ENCODE measurements at places on chromosomes 5 and 9. TPM values are rescaled to one million over a fixed set of nuclear protein-coding genes. Genes with fewer than 3 reads are reported as not detected.

DNA sequence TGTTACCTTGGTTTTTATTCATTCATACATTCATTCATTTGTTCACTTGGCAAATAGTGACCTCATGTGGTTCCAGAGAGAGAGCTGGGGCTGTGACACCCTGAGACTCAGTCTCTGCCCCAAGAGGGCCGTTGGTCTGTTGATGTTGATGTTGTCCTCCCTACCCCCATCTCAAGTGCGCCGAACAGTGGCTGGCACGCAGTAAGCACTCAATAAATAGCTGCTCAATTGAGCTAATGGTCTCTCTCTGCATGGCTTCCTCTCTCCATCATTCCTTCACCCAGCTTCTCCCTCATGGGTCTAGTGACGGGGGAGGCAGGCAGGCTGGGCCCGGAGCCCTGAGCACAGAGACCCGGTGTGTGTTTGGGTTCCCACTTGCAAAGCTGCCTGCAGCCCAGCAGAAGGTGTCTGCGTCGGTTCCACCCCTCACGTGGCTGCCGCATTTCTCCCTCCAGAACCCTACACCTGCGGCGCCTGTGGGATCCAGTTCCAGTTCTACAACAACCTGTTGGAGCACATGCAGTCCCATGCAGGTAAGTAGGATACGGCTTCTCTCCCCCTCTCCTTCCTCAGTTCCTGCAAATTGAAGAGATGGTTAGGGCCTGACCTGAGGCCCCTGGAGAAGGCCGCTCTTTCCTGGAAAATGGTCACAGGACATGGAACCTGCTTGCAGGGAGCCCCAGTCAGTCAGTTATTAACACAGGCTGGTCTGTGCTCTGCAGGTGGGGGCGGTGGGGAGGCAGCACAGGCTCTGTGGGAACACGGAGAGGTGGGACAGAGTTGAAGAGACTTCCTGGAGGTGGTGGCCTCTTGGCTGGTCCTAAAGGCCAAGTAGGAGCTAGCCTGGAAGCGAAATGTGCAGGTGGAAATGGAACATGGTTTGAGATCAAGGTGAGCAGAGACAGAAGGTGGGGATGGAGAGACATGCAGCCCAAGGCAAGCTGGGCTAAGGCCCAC is 42.0 kb downstream of the AMBP start:
- peak; percentile 50 for DNase-seq

DNA sequence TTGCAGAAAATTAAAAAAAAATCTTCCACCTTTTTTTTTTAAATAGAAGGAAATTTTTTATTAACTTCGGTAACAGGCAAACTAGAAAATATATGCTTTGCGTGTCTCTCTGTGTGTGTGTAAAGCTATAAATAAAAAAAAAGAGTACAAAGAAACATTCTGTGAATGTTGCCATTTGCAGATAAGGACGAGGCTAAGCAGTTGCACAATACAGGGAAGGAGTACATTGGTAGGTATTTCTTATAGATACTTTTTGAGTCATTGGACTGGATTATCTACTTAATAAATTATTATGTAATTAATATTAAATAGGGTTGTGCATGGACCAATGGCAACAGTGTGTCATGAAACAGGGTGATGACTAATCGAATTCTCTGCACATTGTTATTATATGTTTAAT is 102.4 kb downstream of the CAMK4 start:
- no peak for DNase-seq

DNA sequence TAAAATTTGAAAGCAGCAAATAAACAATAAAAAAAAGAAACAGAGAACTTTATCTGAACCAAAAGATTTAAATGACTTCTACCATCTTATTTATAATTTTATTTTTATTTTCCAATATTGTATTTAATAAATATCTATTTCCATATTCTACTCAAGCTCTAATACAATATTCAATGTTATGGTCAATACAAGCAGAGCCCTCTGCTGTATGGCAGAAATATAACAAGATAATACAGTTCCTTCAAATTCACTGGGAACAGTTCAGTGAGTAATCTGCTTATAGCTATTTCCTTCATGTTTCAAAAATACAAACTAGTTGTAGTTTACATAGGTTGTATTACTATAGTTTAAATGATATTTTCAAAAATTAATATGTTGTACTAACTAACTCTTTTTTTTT is 332.7 kb downstream of the PRDM9 start:
- no peak for DNase-seq

DNA sequence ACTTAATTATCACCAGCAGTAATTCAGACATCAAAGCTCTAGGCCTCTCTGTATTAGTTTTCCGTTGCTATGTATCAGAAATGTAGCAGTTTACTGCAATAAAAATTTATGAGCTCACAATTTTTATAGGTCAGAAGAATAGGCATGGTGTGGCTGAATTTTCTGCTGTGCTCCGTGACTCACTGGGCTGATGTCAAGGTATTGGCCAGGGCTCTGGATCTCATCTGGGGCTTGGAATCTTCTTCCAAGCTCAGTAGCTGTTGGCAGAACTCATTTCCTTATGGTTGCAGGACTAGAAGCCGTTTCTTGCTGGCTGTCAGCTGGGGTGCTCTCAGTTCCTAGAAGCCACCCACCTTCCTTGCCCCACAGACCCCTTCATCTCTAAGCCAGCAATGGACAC is 66.3 kb downstream of the PSAT1 start:
- no peak for DNase-seq

DNA sequence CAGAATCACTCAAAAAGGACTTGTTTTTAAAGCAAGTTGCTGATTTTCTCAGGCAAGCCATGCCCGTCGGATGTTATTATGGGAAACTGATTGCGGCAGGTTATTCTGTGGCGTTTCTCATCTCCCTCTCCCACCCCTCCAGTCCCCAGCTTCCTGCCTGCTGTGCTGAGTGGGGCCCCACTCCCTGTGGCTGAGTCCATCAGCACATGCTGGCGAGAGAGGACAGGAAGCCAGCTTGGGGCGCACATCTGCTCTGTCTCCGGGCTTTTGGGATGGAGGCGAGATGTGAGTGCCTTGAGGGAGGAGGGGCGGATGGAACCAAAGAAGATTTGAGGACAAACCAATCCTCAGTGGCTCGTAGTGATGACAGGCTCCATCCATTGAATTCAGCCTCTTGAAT is 108.0 kb downstream of the DAPK1 start:
- DNase-seq: no peak

GRCh38 chr9:81030027-81030426 is 659.3 kb downstream of the TLE1 start:
- no peak for DNase-seq

DNA sequence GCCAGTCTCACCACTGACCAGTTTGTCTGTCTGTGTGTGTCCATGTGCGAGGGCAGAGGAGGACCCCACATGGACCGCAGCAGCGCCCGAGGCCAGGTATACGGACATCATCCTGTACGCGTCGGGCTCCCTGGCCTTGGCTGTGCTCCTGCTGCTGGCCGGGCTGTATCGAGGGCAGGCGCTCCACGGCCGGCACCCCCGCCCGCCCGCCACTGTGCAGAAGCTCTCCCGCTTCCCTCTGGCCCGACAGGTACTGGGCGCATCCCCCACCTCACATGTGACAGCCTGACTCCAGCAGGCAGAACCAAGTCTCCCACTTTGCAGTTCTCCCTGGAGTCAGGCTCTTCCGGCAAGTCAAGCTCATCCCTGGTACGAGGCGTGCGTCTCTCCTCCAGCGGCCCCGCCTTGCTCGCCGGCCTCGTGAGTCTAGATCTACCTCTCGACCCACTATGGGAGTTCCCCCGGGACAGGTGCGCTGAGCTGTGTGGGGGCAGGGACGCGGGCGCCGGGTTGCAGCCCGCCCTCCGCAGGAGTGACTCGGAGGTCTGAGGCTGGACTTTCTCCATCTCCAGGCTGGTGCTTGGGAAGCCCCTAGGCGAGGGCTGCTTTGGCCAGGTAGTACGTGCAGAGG is 6.5 kb downstream of the FGFR4 start:
- no peak for DNase-seq

GRCh38 chr5:172699423-172699822 is 58.4 kb downstream of the NEURL1B start:
- DNase-seq: no peak

GRCh38 chr5:147851578-147851977 is 20.1 kb upstream of the SPINK1 start:
- DNase-seq: no peak

DNA sequence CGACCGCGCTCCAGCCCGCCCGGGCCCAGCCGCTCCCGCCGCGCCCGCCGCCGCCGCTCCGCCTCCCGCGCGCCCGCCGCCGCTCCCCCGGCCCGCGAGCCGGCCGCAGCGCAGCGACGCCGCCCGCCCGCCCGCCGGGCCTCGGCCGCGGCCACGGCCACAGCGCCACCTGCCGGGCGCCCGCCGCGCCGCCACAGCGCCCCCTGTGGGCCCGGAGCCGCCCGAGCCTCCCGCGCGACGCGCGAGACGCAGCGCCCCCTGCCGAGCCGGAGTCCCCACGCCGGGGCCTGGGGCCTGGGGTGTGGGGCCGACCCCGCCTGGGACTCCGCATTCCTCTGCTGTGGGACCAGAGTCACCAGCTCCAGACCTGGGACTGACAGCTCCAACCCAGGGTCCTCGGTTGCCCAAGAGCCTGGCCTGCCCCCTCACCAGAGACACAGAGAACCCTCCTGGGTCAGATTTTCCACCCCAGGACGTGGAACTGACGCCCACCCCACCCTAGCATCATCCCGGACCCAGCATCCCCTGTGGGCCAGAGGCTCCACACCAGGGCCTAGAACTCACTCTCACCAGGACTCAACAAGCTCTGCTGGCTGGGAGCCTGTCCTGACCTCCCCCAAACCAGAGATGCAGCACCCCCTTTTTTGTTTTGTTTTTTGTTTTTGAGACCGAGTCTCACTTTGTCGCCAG is at the start of gene RAPGEF1:
Gene RAPGEF1 (minus strand): TSS at position 118 of the 690 bp plus-strand sequence. CDS start 246 bp downstream, outside the sequence.
- DNase-seq: no peak

DNA sequence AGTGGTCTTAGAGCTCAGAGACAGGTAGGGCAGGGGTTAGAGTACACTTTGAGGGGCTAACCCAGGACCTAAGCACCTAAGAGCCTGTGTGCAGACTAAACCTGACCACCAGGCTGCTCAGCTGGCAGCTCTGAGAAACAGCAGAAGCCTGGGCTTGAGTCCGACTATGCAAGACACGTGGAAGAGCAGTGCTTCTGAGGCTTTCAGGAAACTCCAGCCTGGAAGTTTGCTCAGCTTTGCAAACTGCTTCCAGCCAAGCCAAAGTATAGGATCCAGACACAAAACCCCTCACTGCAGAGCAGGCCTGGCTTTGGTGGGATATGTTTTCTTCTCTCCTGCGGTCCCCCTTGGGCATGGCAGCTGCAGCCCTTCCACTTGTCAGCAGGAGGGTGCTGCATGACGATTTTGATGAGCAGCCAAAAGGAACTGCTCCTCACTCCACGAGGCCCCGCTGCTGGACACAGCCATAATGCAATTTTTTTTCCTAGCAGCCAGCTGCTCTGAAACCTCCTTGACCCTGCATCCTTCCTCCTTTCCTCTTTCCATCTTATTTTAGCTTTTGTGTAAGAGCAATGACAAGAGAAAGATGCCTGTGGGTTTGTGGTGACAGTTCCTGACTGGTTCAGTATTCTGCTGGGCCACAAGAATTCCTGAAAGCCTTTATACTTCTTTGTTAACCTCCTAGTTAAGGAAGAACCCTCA is 123.1 kb downstream of the LIFR start:
- no peak for DNase-seq

DNA sequence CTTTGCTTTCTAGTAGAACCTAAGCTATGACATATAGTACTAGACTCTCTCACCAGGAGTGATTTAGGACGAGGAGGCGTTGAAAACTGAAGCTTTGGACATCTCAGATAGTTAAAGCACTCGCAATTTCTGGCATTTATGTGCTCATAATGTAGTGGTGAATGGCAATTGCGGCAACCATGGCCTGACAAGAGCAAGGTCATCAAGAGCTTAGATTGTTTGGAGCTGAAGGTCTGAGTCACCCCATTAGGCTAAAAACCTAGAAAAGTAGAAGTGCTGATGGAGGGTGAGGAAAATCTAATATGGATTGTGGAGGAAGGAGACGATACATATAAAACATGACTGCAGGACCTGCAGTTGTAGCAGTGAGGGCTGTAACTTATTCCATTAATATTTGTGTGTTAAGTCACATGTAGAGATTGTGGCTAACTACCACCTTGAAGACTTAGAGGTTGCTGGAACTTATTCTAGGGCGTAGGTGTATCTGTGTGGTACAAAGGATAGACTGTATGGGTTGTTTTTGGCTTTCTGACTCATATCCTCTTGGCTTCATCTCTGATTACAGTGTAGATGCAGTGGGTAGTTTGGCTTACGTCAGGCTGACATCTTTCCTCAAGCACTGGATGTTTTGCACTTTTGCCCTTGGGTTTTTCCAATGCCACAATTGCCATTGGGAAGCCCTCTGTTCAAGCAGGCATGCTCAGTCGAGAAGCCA is 138.9 kb upstream of the CDKN2B start:
- DNase-seq: no peak

DNA sequence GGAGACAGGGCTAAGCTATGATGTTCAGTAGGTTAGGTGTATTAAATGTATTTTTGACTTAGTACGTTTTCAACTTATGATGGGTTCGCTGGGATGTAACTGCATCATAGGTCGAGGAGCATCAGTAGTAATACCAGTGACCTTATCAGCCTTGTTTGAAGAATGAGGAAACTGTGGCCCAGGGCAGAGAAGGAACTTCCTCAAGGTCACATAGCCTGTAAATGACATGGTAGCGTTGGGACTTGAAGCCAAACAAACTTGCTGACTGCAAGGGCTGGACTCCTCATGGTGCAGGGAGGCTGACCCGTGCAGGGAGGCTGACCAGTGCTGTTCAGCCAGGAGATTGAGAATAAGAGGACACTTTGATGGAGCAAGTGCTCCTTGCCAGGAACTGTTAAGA is 21.3 kb upstream of the PTPN3 start:
- DNase-seq: no peak

- no peak for DNase-seq
Measured at GRCh38 chr9:135910216-135910615, 2.9 kb upstream of the CAMSAP1 start.

DNA sequence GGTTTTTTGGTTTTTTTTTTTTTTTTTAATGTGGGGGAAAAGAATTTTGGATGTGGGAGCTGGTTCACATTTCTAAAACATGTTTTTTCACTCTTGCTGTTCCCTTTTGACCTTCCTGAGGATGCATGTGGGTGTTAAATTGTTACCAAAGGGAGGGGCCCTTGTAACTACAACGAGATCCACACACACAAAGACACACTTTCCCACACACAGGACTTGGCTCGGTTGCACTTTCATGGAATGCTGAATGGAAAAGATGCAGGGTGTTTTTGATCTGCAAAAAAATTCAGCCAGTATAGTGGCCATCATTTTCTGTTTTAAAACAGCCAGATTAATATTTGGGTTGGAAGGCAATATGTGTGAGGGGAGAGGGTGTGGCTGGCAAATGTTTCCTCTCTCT is 576.9 kb downstream of the EBF1 start:
- DNase-seq: no peak

GRCh38 chr9:73441890-73442818 is 290.5 kb downstream of the ANXA1 start:
- DNase-seq: no peak

- no peak for DNase-seq
Measured at GRCh38 chr5:149759563-149759962, 29.5 kb downstream of the PPARGC1B start.

- no peak for DNase-seq
Measured at GRCh38 chr9:89135591-89136166, 42.9 kb downstream of the SHC3 start.

The HAVCR2 gene
- total RNA-seq: 1.8 TPM

The CTSV gene
- not detected for total RNA-seq

The ADRA1B gene
- 3.4 TPM for total RNA-seq

The PPP3R2 gene
- not detected for total RNA-seq

The CDC25C gene
- total RNA-seq: not detected

The TMEM215 gene
- not detected for total RNA-seq

The MSMP gene
- total RNA-seq: not detected

The SPINK13 gene
- not detected for total RNA-seq

The KCNN2 gene
- total RNA-seq: 12.6 TPM

The ANKDD1B gene
- total RNA-seq: not detected
